ENCODE measurements at places on chromosomes 13 and 19.

DNA sequence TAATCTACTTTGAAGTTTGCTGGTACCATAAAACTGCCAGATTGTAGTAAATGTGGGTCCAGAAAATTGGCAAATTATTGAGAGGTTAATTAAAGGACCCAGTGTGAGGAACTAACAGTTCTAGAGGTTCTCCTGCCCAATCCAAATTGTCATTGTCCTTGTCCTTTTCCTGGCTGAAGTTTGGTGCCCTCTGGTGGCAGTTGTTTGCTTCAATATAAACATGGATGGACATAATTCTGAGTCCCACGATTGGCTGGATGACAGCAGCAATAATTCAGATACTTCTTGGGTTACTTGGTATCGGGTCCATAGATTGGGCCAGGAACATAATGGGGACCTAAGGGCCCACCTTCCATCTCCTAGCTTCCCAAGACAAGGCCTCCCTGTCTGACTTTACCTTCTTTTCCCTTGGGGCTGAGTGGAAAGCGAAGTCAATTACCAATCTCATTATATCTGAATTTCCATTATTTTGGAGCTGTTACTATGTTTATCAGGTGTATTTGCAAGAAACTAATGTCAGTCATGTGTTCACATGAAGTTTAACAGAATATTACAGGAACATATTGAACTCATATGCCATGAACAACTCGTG, 33.8 kb upstream of the GARRE1 start:
- peak; percentile 62 for DNase-seq

DNA sequence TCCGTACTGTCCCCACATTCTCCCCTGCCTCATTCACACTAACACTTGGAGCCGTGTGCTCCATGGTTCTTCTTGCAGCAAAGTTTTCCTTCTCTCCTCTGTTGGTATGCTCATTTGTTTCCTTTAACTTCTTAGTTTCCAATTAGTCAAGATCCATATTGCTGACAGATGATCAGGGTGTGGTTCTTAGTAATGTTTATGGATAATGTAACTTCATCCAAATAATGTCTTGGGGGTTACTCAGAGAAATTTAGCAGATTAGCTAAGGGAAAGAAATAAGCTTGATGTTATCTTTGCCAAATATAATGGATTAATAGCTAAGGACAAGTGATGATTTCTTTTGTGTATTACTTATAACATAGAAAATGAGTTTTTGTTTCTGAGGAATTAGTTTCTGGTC, 174.4 kb downstream of the NUFIP1 start:
- no peak for DNase-seq

- DNase-seq, result no peak
Observed at GRCh38 chr19:55146078-55146704, 2.8 kb downstream of the TNNT1 start.

- DNase-seq, result no peak
Observed at GRCh38 chr13:97945342-97945741, 8.1 kb upstream of the IPO5 start.

- no peak for DNase-seq
Observed at GRCh38 chr19:55372316-55373081, 2.2 kb upstream of the IL11 start.

DNA sequence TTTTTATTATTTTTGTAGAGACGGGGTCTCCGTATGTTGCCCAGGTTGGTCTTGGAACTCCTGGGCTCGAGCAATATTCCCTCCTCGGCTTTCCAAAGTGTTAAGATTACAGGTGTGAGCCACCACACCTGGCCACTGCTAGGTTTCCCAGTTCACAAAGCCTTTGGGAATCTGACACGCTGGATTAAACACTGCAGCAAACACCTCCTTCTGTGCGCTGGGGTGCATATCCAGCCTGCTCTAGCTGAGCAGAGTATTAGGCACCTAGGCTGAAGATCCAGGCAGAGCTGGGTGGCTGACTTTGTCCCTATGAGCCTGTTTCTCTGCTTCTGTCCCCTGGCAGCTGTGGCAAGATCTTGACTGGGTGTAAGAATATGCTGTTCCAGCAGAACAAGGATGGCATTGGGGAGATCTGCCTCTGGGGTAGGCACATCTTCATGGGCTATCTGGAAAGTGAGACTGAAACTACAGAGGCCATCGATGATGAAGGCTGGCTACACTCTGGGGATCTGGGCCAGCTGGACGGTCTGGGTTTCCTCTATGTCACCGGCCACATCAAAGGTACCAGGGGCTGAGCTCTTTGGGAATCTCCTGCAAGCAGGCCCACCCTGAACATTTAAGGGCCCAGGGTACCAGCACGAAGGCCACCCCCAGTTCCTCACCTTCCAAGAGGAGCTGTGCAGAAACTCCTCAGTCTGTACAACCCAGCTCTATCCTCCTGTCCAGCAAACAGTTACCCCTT, 49.8 kb downstream of the ACSBG2 start:
- DNase-seq, result no peak

DNA sequence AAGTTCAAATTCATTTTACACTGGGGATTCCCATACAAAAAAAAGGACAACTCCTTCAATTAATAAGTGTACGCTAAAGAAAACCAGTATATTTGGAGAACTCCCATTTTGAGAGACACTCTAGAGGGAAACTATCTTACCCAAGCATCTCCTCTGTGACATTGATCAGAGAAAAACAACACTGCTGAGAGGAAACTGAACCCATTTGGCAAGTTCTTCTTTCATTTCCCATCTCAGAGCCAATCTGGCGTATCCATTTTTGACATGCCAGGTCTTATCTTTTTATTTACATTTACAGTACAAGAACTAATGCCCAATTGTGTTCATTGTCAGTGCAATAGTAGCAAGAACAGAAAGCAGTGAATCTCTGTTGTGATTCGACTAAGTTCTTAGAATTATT, 30.1 kb downstream of the LIG4 start:
- no peak for DNase-seq
